A172 (cell line): ENCODE measurements at places on chromosomes 11 and 22. TPM values are rescaled to one million over a fixed set of nuclear protein-coding genes. Genes with fewer than 3 reads are reported as not detected.

The OR51G1 gene
- total RNA-seq = not detected in 2 replicates

The NRXN2 gene
- total RNA-seq = 0.05 and 0.14 TPM in 2 replicates

The KRTAP5-8 gene
- not detected in 2 replicates for total RNA-seq

DNA sequence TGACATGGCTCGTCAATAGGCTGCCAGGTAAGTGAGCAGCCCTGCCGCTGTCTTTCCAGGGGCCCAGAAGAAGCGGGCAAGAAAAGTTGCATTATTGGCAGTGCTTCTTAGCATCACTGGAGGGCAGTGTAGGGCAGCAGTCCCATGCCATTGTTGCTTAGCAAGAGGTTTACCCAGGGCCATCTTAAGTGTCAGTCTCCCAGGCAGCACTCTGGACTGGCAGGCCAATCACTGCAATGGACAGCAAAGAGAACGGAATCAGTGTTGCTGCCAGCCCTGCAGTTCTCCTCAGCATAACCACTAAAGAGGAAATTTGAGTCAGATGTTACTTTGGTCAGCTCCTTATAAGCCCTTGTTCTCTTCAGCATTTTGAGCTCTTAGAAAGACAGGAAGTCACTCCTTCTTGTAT lies 13.4 kb upstream of the GRK2 start:
- peak; percentile 25 for DNase-seq

- DNase-seq = no peak
Measured at GRCh38 chr11:129443276-129443675, 67.6 kb downstream of the BARX2 start.

GRCh38 chr11:556662-557256 lies 3.8 kb downstream of the LMNTD2 start:
- no peak for DNase-seq

GRCh38 chr11:1567052-1567720 lies 4.9 kb downstream of the DUSP8 start:
- no peak for DNase-seq

DNA sequence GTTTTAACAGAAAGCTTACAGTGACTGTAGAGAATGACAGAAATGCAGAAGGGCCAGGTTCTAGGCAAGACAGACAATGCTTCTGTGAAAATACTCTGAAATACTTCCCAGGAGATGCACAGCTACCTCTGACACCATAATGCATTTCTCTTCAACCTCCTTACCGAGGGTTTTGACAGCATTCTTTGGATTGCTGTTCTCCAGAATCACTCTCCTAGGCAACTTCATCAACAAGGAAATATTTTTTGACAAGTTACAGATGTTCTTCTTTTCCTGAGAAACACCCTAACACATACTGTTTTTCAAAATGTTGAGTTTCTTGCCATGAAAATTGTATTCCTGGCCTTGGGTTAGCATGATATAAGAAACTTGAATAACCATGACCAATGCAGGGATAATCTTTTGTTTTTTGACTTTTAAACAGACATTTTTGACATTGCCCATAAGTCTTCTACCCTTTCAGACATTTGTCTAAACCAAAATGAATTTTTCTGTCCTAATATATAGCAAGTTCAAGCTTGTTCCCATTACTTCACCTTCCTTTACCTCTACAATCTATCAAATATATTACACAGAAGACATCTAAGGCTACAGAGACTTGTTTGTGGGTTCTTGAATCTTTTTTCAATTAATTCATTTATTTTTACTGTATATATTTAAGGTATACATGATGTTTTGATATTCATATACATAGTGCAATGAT lies 108.1 kb downstream of the CCDC34 start:
- DNase-seq = no peak

- peak; percentile 22 for DNase-seq
Measured at GRCh38 chr11:31487848-31488247, 21.6 kb downstream of the IMMP1L start.

- DNase-seq = no peak
Measured at GRCh38 chr11:35045236-35045820, 93.6 kb upstream of the CD44 start.
